ENCODE measurements at places on chromosomes 12 and 14.

- no peak for DNase-seq
Measured at GRCh38 chr14:101716077-101716950, 45.2 kb upstream of the PPP2R5C start.

- no peak for DNase-seq
Measured at GRCh38 chr12:19129486-19130223, at the start of gene PLEKHA5. Gene PLEKHA5 (plus strand): TSS chr12:19129733. CDS start chr12:19129800, 67 bp downstream.

DNA sequence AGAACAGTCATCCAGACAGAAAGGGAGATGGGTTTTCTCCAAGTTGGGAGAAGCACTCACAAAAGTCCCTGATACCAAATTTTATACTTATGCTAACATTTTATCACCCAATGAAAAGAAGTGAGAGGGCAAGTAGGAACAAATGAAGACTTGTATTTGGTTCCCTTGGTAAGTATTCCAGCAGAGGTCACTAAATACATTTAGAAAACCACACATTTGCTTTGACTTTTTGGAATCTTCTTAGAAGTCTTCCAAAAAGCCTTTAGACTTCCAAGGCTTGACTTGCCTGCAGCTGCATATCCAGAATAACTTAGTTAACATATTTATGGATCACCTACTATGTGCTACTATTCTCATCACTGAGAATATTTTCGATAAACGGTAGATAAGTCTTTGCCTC, 3.1 kb upstream of the GYS2 start:
- no peak for DNase-seq

- no peak for DNase-seq
Measured at GRCh38 chr14:75826599-75826998, 155.2 kb downstream of the TGFB3 start.

- DNase-seq, result no peak
Measured at GRCh38 chr12:104588047-104588920, 131.5 kb downstream of the CHST11 start.

DNA sequence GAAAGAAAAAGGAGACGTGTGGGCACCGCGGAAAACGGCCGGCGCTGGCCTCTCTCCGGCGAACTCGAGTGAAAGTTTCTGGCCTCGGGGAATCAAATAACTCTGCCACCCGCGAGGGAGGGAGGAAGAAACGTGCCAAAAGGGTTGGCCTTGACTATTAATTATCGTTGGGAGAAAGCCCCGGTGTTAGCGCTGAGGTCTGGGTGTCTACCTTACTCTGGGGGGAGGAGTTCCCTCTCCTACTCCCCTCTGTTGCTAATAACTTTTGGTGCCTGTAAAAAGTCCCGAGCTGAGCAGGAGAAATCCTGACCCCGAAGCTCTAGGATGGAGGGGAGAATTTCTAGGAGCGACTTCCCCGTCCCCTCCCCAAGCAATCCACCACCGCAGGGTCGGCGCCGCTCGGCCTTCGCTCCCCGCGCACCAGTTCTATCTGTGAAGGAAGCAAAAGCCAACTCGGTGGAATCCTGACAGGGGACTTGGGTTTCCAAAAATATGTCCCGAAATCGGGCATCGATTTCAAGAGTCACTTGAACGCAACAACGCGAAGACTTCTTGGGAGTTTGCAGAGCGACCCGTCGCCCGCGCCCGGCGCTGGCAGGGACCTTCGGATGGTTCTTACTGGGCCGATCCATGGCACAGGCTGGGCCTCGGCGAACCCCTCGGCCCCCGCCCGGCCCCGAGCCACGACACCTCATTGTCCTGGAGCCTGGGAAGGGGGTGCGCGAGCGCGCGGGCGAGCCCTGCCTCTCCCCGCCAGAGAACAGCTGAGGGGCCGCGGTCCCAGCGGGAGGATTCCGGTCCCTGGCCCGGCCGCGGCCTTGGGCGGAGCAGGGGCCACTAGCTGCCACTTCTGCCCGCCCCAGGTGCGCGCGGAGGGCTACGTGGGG, 1.7 kb downstream of the OTX2 start:
- no peak for DNase-seq

- DNase-seq, result no peak
Measured at GRCh38 chr12:64010069-64010686, 165.7 kb downstream of the SRGAP1 start.

GRCh38 chr14:68651652-68652432, 141.0 kb downstream of the ZFP36L1 start:
- DNase-seq, result no peak

DNA sequence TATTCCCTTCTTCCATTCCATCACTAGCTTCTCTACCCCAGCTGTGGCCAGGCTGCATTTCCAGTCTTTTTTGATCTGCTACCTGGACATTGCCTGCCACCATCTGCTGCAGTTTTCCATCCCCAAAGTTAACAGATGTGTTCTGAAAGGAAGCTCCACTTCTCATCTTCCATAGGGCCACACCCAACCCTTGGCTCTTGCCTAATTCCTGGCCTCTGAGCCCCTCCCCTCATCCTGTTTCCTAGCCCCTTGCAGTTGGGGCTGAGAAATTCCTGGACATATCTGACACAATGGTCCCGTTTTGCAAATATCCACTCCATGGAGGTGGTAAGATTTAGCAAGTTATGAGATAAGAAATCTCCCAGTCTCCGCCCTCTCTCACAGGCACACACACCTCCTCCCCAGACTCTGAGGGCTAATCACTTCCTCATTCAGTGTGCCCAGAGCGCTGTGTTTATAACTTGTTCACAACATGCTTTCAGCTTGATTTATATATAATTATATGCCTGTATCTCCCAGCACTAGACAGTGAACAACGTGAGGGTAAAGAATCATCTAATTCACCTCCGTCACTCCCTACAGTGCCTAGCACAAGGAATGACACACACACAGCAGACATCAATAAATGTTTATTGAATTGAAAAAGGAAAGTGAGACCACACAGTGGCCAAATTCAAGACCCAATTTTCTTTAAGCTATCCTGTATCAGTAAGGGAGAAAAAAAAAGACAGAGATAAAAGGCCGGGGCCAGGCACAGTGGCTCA, 13.4 kb downstream of the SMUG1 start:
- no peak for DNase-seq

- no peak for DNase-seq
Measured at GRCh38 chr12:716506-716905, 35.9 kb upstream of the WNK1 start.

DNA sequence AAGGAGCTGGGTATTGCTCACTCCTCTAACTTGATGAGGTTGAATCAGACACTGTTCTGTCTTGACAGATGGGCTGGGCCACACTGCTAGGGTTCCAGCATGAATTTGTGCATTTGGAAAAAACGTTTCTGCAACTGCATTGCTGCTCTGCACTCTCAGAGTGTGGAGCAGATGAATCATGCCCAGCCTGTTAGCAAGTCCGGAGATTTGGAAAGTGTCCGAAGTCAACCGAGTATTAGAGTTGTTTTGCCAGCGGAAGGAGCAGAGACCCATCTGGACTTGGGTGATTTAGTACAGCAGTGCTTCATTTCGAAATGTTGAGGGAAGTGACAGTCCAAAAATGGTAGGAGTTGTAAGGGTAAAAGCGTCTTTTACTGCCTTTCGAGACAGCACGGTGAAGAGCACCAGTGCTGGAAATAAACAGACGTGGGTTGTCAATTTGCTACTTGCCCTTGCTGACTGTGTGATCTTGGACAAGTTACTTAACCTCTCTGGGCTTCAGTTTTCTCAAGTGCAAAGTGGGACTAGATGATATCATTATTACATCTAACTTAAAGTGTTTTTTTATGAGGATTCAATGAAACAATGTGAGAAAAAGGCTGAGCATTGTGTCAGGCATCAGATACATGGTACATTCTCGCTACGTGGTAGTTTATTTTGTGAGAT, 139.5 kb downstream of the CHST11 start:
- no peak for DNase-seq

GRCh38 chr14:101893759-101894158, 70.6 kb upstream of the DYNC1H1 start:
- DNase-seq, result no peak

GRCh38 chr14:100078997-100079725, 13.9 kb downstream of the EVL start:
- DNase-seq, result no peak

- no peak for DNase-seq
Measured at GRCh38 chr14:61562321-61563161, 132.8 kb upstream of the HIF1A start.

DNA sequence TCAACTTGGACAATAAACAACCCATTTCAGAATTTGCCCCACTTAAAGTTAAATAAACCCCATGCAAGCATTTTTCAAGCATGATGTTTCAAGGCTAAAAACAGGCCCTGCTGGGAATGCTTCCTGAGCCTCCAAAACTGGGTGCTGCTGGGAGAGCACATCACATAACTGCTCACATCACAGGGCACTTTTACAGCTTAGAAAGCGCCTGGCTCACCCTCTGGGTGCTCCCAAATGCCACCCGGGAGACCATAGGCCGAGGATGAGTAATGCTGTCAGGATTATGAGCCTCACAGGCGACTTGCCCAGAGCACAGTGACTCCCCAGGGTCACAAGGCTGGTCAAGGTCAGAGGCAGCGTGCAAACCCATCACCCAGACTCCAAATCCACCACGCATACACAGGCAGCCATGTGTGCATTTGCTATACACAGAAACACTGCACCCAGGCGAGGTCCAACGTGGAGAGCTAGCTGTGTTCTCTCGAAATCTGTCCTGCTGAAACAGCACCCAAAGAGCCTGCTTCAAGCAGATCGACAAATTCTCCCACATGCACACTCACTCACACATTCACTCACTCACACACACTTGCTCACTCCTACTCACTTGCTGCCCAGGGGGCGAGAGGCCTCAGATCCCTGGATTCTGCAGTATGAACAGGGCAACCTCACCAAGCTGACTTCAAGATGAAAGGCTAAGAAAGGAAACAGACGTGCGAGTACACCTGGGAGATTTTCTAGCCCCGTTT, 58.7 kb downstream of the ITPK1 start:
- no peak for DNase-seq

GRCh38 chr14:24673059-24673458, 39.1 kb upstream of the GZMB start:
- DNase-seq, result no peak

DNA sequence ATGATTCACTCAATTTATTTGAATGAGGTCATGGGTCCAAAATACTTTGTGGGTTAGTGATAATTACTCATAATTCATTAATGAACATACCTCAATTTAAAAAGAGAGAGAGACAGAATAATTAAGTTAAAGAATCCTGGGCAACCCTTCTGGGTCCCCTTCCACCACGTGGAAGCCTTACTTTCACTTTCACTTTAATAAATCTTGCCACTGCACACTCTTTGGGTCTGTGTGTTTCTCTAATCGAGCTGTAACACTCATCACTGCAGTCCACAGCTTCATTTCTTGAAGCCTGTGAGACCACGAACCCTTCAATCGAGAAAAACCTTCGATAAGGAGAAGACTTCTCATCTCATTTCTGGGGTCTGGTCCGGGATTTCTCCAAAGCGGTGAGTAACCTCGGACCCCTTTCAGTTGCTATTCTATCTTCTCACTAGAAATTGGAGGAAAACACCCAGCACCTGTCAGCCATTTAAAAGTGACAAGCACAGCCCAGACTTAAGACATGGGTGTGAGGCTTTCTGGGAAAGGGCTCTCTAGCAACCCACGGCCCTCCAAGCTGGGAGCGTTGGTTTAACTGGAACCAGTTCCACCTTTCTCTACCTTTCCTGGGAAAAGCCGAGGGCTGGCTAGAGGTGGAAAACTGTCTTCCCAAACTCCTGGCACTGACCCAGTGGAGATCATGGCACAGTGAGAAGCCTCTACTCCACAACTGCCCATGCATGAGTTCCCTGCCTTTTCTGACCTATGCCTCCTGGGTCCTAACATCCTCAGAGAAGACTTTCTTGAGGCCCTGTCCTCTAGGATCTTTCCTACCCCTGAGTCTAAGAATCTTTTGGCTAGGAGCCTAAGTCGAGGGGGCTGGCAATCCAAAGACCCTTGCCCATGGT, 148.8 kb upstream of the ATF7IP start:
- DNase-seq, result no peak

DNA sequence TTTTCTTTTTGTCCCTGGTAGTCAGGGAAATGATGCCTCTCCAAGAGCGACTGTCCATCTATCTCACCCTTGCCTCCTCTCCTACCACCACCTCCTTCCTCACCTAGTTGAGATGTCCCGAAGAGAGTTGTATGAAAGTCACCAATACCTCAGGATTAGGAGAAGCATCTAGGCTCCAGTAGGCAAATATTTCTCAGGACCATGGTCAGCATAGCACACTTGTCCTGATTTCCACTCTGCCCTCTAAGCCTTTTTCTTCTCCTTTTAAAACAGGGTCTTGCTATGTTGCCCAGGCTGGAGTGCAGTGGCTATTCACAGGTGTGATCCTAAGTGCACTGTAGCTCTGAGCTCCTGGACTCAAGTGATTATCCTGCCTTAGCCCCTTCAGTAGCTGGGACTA, 268.4 kb upstream of the PELI2 start:
- no peak for DNase-seq

Measured in stimulated activated CD8-positive, alpha-beta memory T cell treated with anti-CD3 and anti-CD28 coated beads, Interleukin-4, amount 100 ng/mL, for 4 hours (primary cell).